ENCODE measurements at places on chromosomes 4 and X.

- DNase-seq: no peak
Observed at GRCh38 chr4:20816287-20816686, 116.0 kb downstream of the PACRGL start.

DNA sequence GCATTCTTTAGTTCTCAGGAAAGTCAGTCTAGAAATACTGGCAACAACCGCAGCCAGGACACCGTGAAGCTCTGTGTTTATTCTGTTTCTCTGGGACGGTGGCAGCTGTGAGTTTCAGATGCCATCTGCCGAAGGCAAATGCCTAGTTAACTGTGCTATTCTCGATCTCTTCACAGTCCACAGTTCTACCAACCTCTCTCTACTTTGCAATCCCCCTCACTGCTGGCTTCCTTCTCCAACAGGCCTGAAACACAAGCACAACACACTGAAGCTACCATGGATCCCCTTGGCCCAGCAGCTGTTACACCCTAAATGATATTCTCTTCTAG lies 118.8 kb downstream of the ZNF827 start:
- DNase-seq: peak; percentile 21

- no peak for DNase-seq
Observed at GRCh38 chr4:151854731-151855130, 93.9 kb upstream of the GATB start.

GRCh38 chr4:172344308-172344938 lies 531.2 kb downstream of the GALNTL6 start:
- no peak for DNase-seq

GRCh38 chr4:102299354-102300107 lies 45.8 kb downstream of the SLC39A8 start:
- no peak for DNase-seq

DNA sequence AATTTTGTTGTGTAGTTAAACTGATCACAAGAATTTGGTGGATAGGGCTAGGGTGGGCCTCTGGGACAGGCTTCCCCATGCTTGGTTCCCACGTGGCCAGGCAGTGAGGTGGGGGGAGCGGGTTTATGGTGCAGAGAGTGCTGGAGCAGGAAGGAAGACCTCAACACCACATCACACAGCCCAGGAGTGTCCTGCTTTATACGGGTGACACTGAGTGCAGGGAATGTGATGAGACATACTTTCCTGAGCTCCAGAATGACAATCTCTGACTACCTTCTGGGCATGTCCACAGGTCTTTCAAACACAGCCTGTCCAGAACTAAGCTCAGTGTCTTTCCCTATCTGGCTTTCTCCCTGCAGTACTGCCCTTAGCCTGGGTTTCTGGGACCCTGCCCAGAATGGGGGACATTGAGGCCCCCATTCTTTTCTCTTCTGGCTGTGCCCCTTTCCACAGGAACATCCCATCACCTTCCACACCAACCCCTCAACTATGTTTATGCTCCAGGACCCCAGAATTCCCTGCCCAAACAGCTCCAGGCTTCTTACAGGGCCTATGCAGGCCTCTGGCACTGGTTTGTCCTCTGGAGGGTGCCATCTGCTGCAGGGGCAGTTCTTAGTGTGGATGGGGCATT lies 36.5 kb upstream of the RASL11B start:
- DNase-seq: no peak

- DNase-seq: no peak
Observed at GRCh38 chrX:65866146-65866545, 173.7 kb downstream of the VSIG4 start.

GRCh38 chr4:110639207-110640090 lies 16.6 kb upstream of the PITX2 start:
- no peak for DNase-seq

DNA sequence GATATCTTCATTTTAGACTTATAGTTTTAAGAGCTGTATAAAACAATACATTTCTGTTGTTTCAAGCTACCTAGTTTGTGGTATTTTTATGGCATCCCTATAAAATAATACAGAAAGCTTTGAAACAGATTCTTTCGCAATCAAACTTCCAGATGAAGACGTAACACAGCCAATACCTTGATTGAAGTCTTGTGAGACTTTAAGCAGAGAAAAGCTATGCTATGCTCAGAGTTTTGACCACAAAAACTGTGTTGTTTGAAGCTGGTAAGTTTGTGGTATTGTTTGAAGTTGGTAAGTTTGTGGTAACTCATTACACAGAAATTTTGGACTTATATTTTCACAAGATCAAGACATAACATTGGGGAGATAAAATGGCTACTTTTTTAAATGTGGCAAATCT lies 201.8 kb upstream of the UGT8 start:
- DNase-seq: no peak

DNA sequence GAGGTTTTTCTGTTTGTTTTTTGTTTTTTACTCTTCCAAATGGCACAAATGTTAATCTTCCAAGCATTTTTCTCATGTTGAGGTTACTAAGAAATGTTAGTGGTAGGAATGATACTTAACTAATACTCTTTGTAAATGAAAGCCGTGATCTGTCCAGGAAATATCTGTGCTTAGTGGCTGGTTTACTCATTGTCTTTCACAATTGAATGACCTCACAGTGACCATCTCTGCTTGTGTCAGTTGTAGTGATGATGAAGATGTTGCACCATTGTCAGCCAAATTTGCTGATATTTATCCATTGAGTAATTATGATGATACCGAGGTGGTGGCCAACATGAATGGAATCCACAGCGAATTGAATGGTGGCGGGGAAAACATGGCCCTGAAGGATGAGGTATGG lies 93.5 kb downstream of the TNIP2 start:
- DNase-seq: no peak

DNA sequence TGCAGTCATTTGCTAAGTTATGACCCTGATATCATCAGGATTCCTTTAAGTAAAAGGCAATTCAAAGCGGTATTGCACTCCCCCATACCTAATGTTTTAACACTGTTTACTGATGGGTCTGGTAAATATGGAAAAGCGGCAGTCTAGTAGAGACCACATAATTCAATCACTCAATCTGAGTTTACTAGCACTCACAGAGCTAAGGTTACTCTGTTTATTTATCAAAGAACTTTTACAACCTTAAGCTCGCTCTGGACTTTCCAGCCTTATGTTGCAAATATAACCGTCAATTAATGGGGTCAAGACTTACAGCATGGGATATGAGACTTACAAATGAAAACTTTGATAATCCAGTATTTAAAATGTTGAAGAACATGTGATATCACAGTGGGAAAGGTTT lies 124.5 kb upstream of the ZCCHC13 start:
- DNase-seq: no peak

DNA sequence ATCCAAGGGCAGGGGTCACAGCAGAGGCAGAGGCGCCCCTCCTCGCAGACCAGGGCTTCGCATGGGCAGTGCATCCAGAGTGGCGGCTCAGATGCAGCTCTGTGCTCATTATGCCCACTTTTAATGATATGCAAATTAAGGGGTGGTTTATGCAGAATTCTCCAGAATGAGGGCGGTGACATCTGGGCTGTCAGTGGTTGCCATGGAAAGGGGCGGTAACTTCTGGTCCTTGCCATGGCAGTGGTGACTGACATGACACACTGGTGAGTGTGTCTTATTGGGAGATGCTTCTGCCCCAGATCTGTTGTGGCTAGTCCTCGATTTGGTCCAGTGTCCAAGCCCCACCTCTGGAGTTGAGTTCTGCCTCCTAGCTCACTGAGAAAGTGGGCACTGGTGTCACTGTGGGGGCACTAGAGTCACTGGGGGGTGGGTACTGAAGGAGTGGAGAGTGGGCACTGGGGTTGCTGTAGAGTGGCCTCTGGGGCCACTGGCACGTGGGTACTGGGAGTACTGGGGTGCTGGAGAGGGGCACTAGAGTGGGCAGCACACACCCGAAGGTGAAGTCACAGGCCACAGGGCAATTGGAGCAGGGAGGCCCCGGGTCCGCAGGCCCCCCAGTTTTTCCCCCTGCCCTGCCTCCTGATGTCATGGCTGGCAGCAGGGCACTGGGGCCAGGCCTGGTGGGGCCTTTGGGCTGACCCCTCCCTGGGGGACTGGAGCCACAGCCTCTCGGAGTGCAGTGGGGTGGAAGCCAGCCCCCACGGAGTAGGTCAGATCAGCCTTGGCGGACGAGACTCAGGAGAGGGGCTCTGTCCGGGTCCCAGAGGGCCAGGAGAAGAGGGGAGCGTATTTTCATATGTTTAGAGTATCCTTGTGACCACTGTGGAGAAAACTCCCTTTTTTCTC lies 98.6 kb upstream of the NKX1-1 start:
- DNase-seq: no peak
